ENCODE measurements at places on chromosomes 13 and 19. TPM values are rescaled to one million over a fixed set of nuclear protein-coding genes. Genes with fewer than 3 reads are reported as not detected.

- DNase-seq: no peak
Observed at GRCh38 chr13:31011901-31012654, 79.6 kb downstream of the TEX26 start.

DNA sequence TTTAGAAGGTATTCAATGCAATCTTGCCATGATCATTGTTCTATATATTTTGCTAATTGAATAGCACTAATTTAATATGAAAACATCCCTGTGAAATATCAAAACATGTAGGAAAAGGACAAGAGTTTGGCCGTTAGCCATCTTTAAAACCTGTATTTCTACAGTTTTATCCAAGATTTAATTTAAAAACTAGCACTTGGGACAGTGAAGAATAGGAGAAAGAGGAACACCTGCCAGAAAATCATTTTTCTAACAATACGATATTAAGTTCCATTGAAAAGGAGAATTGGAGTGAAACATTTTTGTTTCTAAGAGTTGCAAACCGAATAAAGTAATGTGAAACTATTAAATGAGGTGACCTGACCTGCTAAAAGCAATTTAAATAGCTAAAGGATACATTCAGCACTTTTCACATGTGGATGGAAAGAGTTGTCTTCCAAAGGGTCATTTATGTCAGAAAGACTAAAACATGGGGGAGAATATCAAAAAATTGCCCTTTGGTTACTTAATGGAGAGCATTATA is 1673.6 kb upstream of the MIR17HG start:
- DNase-seq: no peak

GRCh38 chr13:93079294-93079693 is 147.3 kb upstream of the GPC6 start:
- no peak for DNase-seq

- DNase-seq: no peak
Observed at GRCh38 chr19:6354098-6354674, 7.1 kb upstream of the CLPP start.

- no peak for DNase-seq
Observed at GRCh38 chr13:43783820-43784219, 3.0 kb downstream of the ENOX1 start.

DNA sequence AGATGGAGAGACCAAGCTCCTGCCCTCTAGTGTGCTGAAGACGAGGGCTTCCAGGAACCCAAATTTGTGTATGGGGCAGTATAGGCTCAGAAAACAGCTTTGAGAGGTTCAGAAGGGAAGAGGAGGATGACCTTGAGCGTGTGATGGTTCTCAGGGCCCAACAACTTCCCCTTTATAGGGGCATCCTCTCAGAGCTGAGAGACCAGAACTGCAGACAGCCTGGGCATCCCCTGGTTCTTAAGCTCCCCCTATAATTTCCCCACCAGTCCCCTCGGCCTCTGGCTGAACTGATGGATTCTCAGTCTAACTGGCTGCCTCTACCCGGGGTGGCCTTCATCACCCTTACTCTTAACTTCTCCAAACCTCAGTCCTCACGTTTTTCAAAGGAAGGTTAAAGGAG is 167.5 kb downstream of the URI1 start:
- no peak for DNase-seq

DNA sequence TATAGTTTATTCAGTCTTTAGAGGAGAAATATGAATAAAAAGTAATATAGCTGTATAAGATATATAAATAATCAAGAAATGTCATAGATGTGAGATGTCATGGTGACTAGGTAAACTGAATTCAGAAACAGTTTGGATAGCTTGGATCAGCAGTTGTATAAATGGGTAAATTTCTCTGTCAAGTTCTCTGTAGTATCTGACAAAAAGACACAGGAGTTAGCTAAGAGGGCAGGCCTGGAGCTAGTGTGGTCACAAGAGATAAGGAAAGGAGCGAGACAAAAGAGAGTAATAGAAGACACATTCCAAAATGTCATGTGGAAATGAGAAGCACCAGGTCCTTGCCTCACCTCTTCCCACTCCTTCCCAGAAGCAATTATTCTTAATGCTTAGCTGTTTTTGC is 349.0 kb downstream of the LMO7 start:
- no peak for DNase-seq

DNA sequence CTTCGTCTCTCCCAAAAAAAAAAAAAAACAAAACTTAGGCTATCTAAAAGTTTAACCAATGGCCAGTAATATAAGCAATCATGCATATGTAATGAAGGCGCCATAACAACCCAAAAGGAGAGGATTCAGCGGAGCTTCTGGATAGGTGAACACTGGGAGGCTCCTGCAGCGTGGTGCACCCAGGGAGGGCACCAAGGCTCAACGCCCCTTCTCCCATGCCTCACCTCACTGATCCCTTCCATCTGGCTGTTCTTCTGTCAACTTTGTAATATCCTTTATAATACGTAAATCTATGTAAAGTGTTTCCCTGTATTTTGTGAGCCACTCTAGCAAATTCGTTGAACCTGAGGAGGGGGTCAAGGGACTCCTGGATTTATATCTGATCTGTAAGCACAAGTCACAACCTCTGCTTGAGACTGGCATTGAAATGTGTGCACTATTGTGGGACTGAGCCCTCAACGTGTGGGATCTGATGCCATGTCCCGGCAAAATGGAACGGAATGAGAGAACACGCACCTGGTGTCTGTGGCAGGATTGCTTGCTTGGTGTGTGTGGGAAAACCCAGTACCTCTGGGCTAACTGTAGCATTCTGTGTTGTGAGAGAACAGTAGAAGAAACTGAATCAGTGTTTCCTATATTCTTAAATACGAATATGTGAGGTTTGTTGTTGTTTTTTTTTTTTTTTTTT is 521 bp upstream of the ZNF665 start:
- DNase-seq: no peak

- no peak for DNase-seq
Observed at GRCh38 chr13:79869326-79869725, 388.4 kb downstream of the NDFIP2 start.

- no peak for DNase-seq
Observed at GRCh38 chr13:69124996-69125395, 982.6 kb upstream of the ATXN8OS start.

DNA sequence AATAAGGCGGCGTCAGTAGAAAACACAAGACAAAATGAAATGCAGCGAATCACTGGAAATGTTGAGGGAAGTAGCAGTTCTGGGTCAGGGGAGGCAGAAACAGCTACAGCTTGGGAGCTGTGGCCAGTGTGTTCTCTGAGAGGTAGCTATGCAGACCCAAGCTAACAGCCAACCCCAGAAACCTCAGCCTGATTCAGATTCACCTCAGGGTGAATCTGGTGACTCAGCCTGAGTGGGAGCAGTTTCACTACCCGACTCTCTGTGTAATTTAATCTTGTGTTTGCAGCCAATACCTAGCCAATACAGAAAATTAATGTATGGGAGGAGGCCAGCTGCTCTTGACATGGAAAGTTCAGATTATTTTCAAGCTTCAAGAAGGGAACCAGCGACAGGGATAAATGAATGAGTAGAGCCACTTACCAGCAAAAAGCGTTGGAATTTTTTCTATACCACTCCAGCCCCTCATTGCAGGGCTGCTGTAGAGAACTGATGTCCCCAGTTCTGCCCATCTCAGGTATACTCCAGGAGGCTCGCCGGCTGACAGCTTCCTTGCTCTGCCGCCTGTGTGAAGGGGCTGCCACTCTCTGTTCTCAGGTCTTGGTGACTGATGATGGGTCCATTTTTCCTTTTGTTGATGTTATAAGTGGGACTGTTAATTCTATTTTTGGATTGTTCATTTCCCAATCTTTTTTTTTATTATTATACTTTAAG is 8.9 kb downstream of the IGFL3 start:
- DNase-seq: no peak

DNA sequence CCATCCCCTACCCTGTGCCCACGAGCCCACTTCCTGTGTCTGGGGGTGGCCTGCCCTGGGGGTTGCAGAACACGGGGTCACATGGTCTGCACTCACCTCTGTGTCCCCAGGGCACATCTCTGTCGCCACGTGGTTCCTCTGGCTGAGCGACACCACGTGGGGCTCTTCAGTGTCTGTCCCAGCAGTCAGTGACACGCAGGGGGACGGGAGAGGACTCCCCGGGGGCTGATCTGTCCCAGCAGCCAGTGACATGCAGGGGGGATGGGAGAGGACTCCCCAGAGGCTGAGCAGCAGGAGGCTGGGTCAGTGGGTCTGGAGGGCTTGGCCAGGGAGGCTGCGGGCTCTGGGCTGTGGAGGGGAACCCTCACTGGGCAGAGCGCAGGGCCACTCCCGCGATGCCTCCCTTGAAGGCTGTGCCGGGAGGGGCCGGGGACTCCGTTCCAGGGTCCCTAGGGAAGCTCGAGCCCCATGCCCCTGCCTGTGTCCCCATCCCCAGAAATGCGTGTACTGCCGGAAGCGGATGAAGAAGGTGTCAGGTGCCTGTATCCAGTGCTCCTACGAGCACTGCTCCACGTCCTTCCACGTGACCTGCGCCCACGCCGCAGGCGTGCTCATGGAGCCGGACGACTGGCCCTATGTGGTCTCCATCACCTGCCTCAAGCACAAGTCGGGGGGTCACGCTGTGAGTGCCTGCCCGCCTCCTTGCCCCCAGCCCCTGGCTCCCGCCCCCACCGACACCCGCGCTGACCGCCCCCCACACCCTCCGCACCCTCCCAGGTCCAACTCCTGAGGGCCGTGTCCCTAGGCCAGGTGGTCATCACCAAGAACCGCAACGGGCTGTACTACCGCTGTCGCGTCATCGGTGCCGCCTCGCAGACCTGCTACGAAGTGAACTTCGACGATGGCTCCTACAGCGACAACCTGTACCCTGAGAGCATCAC is 174.8 kb downstream of the KDM4B start:
- DNase-seq: peak; percentile 24

DNA sequence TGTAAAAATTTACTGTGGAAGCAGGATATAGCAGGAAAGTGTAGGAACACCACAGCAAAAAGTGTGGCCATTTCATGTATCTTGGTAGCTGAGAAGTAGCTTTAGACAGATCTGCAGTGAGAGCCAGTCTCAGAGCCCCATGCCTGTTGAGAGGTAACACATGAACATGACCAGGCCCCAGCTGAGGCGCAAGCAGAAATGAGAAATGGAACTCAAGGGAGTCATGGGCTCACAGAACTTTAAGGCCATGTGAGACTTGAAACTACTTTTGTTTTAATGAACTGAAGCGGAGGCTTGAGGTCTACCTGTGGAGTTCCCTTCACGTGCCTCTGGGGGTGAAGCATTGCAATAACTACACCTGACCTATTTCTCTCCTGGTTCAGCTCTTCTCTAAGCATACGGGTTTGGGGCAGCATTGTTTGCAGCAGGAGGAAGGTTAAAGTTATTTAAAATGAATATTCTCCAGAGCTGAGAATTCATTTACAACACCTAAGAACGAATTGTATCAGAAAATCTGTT is 3.3 kb downstream of the MYO16 start:
- no peak for DNase-seq

DNA sequence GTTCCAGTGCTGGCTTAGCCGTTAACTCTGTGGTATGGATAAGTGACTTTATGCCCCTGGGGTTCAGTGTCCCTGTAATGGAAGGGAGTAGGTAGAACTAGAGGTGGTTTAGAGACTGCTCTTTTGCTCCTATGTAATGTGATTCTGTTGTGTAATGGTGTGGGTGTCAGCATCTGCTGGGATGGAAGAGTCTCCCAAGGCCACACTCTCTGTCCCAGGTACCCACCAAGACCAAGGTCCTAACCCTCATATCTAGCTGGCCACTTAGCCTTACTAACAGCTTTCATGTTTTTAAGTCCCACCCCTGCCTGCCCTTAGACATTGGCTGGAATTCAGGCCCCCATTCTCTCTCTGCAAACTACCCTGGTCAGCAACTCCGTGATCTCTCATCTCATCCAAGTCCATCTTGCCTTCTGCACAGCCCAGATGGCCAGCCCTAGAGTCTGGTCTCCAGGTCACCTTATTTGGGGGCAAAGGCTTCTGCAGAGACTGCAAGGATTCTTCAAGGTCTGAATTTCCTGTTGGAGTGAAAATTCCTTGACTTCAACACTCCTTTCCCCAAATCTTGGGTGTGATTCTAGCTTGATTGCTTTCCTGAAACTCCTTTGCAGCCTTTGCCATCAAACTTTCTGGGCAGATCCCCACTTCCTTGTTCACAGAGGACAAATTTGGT is 48.4 kb downstream of the SERP2 start:
- no peak for DNase-seq

GRCh38 chr13:85332615-85333014 is 466.6 kb downstream of the SLITRK6 start:
- no peak for DNase-seq

GRCh38 chr19:19491321-19492025 is 23.9 kb downstream of the TSSK6 start:
- no peak for DNase-seq

DNA sequence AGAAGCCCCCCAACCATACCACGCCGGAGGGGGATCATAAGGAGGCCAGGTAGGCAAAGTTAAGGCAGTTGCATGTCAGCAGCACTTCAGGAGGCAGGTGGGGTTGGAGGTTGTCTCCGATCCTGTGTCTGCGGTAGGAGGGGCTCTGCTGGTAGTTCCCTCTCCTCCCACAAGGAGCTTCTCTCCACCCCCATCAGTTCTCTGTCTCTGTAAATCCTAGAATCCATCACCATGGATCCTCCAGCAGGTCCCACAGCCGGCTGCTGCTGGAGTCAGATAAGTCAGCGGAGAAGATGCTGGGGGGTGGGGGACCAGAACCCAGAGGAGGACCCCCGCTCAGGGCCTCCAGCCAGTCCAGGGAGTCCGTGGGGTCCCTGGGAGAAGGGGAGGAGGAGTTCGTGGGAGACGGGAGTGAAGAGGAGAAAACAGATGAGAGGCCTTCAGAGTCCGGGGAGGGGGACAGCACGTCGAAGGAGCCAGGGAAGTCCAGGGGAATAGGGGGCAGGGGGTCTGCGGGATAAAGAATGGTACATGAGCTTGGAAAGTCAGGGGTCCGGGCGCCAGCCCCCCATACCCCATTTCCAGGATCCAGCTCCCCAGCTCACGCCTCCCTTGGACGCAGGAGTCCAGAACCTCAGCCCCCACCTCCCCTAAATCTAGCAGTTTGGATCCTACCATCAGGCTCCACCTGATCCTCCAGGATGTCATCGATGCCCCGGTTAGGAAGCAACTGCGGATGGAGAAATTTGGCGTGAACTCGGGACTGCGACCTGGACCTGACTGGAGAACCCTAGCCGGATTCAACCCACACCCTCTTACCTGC is 6.3 kb downstream of the MAMSTR start:
- DNase-seq: no peak

DNA sequence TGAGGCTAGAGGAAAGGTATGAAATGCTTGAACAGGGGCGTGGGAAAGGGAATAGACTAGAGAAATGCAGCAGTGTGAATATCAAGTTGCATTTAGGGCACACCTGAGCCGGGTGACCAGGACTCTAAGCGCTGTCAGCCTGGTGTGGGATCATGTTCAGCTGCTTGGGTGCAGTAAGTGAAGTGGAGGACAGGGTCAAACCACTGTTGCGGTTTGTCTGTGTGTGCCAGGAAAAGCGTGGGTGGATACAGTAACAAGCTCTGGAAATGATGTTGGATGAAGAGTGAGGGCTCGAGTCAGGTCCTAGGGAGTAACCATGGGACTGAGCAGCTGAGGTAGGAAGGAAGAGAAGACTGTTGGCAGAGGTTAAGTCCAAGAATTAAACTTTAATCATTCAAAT is 15.8 kb downstream of the DGKH start:
- DNase-seq: no peak

The C1QTNF9B gene
- polyA plus RNA-seq: 0.52 TPM

The TMEM150B gene
- 0.55 TPM for polyA plus RNA-seq

The ZNF550 gene
- 7.3 TPM for polyA plus RNA-seq

The MCF2L gene
- polyA plus RNA-seq: 10.8 TPM

The ERVV-1 gene
- polyA plus RNA-seq: not detected

The LHB gene
- not detected for polyA plus RNA-seq

The KIR2DL3 gene
- 0.45 TPM for polyA plus RNA-seq

The F7 gene
- polyA plus RNA-seq: 0.17 TPM

The CGB8 gene
- polyA plus RNA-seq: not detected

The VSTM1 gene
- polyA plus RNA-seq: not detected

The HSD17B14 gene
- polyA plus RNA-seq: 78.7 TPM

The ZNF677 gene
- polyA plus RNA-seq: 23.7 TPM

The SYNGR4 gene
- polyA plus RNA-seq: not detected

The NLRP7 gene
- polyA plus RNA-seq: 0.64 TPM

Measured in ovary (tissue), 10 donors.